ENCODE measurements at places on chromosomes 5 and 9. TPM values are rescaled to one million over a fixed set of nuclear protein-coding genes. Genes with fewer than 3 reads are reported as not detected.
A peak's percentile ranks its signal among the peaks of the same experiment; 100 is the strongest.

DNA sequence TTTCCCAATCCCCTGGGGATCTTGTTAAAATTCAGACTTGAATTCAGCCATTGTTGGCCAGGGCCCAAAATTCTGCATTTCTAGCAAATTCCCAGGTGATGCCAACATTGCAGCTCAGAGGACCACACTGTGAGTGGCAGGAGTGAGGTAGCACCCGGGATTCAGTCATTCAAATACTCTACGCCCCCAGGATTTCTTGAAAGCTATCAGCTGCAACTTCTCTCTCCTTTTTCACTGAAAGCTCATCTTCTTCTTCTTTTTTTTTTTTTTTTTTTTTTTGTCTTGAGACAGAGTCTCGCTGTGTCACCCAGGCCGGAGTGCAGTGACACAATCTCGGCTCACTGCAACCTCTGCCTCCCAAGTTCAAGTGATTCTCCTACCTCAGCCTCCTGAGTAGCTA lies 19.3 kb upstream of the ANKH start:
- DNase-seq: no peak

GRCh38 chr9:81969971-81970370 lies 18.6 kb upstream of the SPATA31D1 start:
- DNase-seq: peak; percentile 15

DNA sequence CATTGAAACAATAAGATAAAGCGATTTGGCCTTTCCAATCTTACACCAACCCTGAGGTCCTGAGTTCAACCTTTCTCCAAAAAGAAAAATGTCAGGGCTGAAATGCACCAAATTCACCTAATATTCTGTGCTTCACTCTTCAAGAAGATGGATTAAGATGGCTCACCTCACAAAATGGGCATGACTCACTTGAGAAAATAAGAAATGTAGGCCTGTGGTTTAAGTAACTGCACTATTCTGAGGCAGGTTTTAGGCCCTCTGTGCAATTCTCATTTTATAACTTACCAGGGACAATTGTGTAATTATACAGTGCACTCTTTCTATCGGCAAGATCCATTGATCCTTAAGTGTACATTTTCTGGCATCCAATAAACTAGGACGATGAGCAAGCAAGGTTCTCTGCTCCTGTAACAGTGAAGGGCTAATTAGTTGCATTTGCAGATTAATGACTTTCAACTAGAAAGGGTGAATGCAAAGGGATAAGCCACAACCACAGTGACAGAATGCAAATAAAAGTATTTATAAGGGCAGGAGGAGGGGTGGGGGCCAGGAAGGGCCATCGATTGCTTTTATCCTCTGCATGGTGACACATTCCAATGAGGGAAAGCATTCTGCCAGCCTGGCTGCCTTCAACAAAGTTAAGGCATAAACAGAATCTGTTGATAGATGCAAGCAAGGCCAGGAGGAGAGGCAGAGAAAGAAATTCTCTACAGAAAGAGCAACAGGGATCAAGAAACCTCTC lies 214.5 kb downstream of the CAAP1 start:
- DNase-seq: no peak

C5orf58 gene
- total RNA-seq: not detected
